CD4-positive, alpha-beta T cell treated with Interleukin-15 for 4 hours (primary cell): ENCODE measurements at places on chromosomes 6 and 20.
A peak's percentile ranks its signal among the peaks of the same experiment; 100 is the strongest.

GRCh38 chr20:44765091-44765490 lies 19.4 kb downstream of the KCNK15 start:
- no peak for DNase-seq

DNA sequence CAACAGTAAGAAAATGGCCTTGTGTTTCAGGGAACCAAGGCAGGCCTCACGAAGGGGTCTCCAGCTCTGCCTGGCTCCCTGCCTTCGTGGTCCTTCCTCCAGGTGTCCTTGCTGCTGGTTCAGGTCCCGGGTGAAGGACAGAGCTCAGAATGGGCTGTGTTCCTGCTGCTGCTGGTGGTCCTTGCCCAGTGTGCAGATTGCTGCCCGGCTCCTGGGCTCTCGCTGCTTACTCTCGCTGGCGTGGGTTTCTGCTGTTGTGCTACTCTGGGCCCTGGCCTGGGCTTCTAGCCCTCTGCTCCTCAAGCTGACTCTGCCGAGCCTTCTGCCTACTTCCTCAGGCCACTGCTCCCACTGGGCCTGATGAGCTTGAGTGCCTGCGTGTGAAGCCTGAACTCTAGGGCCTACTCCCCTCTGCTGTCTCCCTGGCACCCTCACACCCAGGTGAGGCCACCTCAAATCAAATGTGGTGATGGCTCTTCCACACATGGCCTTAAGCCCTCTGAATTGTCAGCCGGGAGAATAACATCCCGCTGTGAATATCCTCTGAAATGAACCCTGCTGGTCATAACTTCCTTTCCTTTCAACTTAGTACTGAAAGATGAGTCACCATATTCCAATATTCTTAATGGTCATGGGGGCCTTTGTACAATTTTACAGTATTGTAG lies 171.6 kb downstream of the FOXC1 start:
- DNase-seq = no peak

DNA sequence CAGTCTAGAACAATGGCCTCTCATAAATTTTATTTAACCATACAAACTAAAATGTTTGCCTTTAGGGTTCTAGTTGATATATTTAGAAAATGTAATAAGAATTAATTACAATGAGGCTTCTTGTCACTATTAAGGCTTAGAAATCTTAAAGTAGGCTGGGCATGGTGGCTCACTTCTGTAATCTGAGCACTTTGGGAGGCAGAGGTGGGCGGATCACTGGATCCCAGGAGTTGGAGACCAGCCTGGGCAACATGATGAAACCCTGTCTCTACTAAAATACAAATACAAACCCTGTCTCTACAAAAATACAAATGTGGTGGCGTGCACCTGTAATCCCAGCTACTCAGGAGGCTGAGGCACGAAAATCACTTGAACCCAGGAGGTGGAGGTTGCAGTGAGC lies 99.0 kb upstream of the ADGRF1 start:
- no peak for DNase-seq

DNA sequence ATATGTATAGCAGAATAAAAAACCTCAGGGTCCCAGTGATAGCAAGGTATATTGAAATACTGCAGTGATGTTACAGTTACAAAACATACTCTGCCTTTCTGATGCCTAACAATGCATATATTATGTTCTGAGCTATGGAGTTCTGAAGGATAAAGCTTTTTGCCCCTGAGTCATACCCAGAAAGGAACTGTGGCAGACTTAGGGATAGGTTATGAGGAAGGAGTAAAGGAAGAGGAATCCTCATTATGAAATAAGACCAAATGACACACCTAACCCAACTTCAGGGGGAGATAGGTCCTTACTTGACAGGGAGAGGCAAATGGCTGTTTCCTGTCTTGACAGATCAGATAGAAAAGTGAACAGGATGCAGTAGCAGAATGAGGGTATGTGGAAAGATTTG lies 940.6 kb upstream of the FLRT3 start:
- DNase-seq = no peak

DNA sequence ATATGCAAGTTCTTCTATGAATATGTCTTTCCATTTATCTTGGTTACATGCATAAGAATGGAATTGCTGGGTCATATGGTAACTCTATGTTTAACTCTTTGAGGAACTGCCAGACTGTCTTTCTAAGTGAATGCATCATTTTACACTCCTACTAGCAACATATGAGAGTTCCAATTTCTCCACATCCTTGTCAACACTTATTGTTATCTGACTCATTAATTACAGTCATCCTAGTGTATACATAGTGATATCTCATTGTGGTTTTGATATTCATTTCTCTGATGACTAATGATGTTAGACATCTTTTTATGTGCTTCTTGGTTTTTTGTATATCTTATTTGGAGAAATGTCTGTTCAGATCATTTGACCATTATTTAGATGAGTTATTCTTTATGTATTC lies 96.7 kb upstream of the LAMP5 start:
- no peak for DNase-seq

DNA sequence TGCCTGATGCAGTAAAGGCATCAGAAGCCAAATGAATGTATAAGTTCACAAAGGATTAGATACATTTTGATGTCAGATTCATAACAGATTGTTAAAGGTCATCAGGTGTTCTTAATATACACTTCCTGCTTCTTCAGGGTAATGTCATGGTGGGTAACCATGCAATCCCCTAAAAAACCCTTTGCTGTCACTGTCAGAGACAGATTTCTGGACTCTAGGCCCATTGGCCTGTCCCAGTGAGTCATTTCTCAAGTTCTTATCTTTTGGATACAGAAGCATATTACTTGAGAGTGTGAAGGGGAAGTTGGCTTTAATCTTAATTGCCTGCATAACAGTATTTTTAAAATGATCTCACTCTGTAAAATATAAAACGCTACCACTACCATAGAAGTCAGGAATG lies 895.6 kb upstream of the MAP3K7 start:
- no peak for DNase-seq

- peak; percentile 74 for DNase-seq
These were observed 4.1 kb upstream of the ZNF512B start for GRCh38 chr20:63973636-63974401.

DNA sequence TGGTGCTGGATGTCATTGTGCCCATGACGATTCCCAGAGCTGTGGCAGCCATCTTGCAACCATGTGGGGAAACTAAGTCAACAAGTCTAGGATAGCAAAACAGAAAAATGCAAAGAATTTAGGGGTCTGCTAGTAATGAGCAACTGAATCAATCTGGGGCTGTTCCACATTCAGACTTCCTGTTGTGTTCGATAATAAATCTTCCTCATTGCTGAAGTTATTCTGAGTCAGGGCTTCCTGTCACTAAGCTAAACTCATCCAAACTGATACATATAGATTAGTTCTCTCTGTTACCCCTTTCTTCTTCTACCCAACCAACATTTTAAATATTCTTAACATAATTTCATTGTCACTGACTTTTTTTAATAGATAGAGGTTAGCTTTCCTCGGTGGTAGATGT lies 205.9 kb downstream of the HACE1 start:
- DNase-seq = no peak

- no peak for DNase-seq
These were observed 122.8 kb downstream of the ALDH8A1 start for GRCh38 chr6:134826889-134827737.

DNA sequence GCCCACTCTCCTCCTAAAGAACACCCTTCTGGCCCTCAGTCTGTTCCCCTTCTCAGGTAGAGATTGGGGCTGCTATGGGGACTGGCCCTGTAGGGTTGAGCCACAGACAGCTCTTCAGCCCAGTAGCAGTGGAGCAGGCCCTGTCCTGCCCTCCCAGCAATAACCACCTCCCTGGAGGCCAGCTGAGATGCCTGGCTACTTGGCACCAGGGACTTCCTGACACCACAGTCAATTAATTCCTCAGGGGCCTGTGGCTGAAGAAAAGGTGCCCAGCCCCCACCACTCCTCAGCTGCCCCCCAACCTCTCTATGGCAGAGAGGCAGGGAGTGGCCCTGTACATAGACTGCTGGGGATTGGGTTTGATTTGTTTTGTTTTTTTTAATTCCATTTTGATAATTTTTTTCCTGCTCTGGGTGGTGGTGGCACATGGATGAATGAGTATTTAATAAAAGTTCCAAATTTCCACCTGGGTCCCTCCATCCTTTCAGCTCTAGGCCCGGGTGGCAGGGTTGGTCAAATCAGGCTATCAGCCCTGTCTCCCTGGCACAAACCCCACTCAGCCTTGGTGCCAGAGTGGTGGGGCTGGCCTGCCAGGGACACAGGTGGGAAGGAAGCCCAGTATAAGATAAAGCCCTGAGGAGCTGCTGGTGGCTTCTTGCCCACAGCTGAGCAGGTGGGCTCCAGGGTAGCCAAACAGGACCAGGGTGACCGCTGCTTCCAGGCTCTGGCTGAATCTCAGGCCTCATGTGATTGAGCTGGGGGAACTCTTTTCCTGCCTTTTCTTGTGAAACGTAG lies 1.9 kb upstream of the DEF6 start:
- DNase-seq = no peak

DNA sequence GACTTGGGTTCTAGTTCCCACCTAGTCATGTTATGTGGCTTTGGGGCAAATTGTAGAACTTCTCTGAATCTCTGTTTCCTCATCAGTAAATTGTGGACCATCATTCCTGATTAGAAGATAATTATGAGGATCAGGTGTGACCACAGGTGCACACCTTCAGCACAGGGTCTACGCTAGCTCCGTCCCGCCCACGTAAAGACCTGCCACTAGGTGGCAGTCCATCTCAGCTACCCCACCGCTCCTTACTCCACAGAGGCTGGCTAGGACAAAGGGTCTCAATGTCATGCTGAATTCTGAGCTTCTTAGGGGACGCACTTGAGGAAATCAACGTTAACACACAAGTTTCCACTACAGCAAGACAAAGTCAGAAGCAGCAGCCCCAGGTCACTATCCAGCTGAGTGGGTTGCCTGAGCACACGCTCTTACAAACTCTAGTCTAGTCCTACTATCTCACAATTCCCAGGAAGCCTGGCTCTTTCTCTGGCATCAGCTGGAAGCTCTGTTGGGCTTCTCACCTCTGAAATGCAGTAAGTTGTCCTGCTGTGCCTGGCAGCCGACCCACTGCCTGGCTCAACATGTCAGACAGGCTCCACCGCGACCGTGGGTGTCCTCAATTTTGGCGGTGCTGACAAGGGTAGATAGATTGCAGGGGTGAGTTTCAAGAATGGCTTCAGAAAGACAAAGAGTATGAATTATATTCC lies 2.0 kb upstream of the PLCG1 start:
- DNase-seq = peak; percentile 69

DNA sequence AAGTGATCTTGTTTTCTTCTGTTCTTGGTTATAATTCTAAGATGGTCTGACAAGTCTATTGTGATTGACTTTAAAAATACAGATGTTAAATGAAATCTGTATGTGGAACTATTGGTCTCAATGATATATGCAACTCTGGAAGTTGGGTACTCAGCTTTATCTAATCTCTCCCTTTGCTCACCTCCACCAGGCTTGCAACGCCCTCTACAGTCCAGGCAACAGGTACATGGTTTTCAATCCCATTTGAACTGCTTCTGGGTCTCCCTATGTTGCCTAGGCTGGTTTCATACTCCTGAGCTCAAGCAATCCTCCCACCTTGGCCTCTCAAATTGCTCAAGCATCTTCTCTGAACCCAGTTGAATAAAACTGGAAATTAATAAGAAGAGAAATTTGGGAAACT lies 25.6 kb upstream of the HLA-DQB1 start:
- DNase-seq = peak; percentile 65

DNA sequence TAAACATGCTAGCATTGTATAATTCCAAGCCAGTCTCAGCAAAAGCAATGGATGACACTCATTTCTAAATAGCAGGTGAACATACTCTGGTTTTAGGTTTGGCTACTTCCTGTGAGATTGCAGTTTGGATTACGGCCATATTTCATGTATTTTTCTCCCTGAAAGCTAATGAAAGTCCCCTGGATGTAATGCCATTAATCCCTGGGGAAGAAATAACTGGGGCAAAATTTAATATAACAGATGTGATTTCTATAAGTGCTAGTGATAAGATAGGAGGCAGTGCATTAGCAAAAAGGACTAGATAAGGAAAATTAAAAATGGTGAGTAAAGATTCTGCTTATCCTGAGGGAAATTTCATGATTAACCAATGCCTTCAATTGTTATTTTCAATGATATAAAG lies 238.2 kb downstream of the ADGRB3 start:
- no peak for DNase-seq
